ENCODE measurements at places on chromosomes 7 and 10.

DNA sequence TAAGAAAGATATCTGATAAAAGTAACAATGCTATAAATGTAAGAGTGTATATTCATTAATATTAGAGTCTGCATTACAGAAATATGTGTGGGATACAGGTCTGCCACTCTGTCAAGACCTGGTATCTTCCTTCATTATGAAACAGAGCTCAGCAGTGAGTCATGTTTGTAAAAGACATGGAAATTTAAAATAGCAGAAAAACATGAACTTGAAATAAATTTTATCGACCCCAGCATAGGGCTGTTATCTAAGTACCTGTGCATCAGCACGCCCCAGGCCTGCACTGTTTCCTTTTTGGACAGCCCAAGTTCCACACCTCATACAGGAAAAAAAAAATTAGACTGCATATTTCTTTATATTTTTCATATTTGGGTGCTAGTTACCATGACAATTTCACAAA lies 58.0 kb upstream of the ZPBP start:
- DNase-seq, result no peak

- peak; percentile 57 for DNase-seq
Observed at GRCh38 chr7:77753173-77753572, 45.1 kb downstream of the TMEM60 start.

DNA sequence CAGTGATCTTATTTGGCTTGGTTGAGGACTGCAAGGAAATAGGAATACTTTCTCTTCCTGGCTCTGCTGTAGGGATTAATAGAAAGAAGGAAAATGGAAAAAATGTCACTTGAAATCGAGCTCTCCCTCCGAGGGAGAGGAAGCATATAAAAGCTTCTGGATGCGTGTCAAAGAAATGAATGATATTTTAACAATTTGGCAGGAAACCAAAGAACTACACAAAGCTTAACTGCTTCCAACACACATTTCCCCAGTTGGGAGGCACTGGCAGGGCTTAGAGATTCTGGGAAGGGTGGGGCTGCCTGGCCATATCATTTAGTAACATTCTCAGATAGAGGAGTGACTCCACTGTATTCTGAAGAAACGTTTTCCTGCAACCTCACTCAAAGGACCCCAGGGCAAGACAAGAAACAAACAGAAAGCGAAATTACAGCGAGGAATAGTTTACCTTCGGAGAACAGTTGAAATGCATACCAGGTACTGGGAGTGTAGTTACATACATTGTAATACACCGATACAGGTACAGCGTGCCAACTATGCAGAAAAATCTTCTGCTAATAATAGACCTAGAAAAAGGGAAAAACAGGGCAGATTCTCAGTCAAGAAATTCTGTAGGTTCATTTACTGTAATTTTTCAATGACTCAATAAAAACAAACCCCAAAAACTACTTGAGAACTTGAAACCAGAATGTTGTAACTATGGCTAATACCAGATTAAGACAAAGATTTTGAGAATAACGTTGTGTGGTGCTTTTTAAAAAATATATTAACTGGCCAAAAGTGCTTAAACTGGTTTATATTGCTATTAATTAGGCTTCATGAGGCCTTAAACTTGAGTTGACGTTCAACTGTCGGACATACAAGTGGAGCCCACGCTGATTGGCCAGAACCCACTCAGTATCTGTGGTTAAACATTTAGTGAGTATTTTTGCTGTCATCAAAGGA lies 75.7 kb upstream of the ASAH2 start:
- DNase-seq, result no peak

DNA sequence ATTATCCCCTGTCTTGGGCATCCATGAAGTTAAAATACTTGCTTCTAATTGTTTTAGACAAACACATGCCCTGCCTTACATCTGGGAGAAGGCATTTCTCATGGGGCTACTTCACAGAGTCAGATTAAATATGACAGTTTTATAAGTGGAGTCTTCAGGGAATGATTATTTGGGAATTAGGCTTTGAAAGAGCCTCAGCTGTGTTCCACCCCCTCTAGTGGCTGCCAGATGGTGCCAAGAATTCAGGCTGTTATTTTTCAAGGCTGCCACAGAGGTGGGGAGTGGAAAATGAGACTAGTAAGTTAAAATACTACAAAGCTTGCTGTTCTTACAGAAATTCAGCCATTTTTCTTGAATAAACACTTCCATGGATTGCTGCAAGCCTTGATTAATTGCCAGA lies 45.8 kb upstream of the DNAH11 start:
- DNase-seq, result no peak

DNA sequence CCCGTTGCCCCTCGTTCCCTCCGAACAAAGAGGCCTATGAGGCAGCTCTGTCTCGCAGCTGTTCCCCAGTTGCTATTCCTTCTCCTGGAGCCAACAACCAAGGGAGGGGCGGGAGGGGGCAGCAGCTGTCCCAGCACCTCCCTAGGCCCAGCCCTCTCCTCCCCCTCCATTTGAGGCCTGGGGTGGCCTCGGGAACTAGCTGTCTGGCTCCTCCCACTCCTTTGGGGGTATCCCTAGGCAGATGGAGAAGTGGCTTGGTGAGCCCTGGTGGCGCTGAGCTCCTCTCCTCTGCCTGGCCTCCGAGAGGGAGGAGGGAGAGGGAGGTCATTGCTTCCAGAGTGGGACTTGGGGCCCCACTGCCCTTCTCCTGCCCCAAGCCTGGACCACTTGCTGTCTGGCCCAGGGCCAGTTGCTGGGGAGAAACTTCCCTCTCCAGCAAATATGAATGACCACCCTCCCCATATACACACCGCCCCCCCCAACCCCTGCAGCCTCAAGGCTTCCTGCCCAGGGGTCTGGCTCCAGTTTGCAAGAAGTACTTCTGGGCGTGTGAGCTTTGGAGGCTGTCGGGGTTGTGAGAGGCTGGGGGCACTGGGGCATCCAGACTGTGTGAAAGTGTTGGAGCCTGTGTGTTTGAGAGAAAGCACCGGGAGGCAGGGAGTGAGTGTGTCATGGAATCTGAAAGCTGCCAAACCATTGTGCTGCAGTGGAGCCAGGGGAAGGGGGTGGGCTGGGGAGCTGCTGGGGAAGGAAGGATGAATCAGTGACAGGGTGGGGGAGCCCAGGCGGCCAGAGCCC lies 3.1 kb downstream of the FLNC start:
- no peak for DNase-seq

DNA sequence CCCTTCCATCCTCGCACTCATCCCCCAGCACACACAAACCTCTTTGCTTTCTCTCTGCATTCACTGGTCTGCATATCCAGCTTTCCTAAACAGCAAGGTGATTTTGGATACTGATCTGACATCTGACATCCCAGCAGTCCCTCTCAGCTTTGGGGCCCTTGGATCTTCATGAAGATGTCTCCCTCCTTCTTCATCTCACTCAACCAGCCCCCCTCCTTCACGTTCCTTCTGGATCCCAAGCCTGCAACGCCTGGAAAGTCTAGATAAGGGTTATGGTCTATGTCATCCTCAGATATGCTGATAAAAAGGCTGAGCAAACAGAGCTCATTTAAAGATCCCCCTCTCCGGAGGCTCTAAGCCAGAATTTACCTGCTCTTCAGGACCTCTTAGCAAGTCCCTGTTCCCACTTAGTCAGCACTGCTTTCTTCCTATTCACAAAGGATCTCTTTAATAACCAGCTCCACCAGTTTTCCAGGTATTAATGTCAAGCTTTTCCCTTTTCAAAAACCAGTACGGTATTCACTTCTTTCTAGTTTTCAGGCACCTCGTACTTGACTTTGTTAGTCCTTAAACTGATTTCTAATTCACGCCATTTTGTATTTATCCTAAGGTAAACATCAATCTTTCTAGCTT lies 38.9 kb downstream of the CREB3L2 start:
- no peak for DNase-seq

- DNase-seq, result no peak
Observed at GRCh38 chr10:114479307-114479706, 75.0 kb upstream of the AFAP1L2 start.

DNA sequence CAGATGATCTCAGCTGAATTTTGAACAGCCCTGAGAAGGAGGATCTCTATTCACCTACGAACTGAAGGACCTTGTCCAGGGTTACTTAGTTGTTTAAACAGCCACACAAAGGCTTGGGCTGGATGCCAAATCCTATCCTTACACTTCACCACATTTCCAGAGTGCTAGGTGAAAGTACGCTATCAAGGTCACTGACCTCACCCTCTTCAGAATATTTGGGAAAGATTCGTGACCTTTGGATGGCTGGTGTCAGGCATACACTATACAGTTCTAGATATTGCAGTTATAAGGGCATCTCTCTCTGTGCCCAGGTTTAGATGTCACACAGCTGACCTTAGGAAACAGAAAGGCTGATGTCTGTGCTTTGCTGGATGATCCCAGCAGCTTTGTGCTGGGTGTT lies 61.2 kb upstream of the ABLIM1 start:
- DNase-seq, result peak; percentile 2

DNA sequence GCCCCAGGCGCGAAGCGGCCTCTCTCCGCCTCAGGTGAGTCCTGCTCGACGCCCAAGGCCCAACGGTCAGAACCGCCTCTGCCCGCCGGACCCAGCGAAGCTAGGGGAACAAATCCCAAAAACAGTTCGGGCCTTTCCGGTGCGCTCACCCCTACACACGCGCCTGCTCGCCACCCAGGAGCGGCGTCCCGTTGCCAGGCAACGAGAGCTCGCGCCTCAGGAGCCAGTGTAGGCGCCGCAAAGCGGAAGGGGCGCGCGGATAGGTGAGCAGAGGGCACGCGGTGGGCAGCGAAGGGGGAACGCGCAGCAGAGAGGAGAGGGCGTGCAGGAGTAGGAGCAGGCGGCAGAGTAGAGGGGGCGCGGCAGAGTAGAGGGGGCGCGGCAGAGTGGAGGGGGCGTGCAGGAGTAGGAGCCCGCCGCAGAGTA lies at the start of the genes DYDC1 and DYDC2:
Gene DYDC1 (minus strand): TSS at position 193 of the 426 bp plus-strand sequence. CDS start 4,154 bp downstream, outside the sequence.
Gene DYDC2 (plus strand): TSS at position 219 of the 426 bp plus-strand sequence. CDS start 5,663 bp downstream, outside the sequence.
- DNase-seq, result peak; percentile 29

GRCh38 chr10:88008866-88009470 lies 145.5 kb downstream of the PTEN start:
- no peak for DNase-seq

- DNase-seq, result no peak
Observed at GRCh38 chr10:74332398-74332797, 181.4 kb downstream of the ADK start.

DNA sequence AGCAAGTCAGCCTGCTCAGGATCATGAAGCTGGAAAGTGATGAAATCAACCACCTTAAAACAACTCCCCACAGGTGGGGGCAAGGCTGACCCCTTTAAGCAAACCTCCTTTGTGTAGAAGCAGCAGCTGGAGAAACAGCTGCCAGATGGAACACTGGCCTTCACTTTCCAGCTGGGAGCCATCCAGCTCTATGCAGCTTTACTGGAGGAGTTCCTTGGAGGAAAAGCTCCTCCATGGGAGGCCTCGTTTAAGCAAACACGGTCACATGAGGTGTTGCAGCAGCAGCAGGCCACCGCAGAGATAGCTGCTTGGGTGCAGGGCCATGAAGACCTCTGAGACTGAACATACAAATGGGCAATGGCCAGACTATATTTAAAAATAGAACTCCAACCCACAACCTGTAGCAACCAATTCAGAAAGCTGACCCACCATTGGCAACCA lies 13.0 kb upstream of the DLG5 start:
- DNase-seq, result no peak

- DNase-seq, result no peak
Observed at GRCh38 chr7:54080971-54081370, 461.2 kb upstream of the VSTM2A start.

GRCh38 chr10:64846700-64847099 lies 1325.5 kb downstream of the REEP3 start:
- DNase-seq, result no peak

DNA sequence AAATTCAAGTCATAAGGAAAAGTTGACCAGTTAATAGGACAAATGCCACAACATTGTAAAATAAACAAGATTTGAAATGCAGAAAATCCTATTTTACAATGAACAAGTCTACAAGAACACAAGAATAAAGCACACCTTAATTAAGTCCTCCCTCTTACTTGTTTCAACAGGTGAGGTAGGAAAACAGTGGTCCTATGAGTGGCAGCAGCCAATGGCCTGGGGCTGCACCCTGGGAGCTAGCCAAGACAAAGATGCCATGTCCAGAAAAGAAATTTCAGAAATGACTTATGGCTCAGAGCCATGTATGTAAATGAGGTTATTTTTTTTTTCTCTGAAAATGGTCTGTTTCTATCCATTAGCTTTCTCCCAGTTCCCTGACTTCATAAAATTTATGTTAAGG lies 14.3 kb downstream of the KLLN start:
- DNase-seq, result no peak

GRCh38 chr7:37832194-37832593 lies 16.2 kb upstream of the NME8 start:
- DNase-seq, result no peak

GRCh38 chr10:96276426-96276825 lies 5.1 kb upstream of the BLNK start:
- DNase-seq, result no peak
